ENCODE measurements at places on chromosomes 4 and X.

DNA sequence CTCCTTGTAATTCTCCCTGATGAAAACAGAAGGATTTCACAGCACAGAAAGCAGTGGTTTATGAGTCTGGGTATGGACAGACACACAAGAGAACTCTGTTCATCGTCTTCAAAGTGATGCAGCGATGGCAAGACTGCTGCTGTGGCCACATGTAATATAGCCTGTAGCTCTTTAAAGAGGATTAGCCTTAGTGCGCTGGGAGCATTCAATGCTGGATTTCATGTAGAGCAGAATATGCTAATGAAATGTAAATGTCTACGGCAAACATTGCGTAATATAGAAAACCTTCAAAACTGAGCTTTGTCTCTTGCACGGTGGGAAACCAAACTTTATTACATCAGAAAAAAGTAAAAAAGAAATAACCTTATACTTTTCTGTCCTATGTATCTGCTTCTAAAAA, 42.9 kb downstream of the ALPK1 start:
- no peak for DNase-seq

GRCh38 chr4:132998585-132999230, 150.4 kb upstream of the PCDH10 start:
- DNase-seq: no peak

GRCh38 chrX:46627062-46627461, 53.5 kb downstream of the CHST7 start:
- DNase-seq: no peak

DNA sequence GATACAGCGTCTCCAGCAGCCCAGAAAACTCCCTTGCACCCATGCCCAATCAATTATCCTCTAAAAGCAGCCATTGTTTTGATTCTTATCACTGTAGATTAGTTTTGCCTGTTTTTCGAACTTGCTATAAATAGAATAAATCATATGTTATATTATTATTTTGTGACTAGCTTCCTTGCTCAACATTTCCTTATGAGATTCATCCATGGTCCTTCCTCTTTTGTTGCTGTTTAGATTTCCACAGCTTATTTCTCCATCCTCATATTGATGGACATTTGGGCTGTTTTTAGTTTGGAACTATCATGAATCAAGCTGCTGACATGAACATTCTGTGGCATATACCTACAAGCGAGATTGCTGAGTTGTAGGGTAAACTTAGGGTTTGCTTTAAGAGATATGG, 595.3 kb downstream of the BCOR start:
- no peak for DNase-seq

Measured in HuH-7 (cell line).